DMS 273 treated with DMSO at 0.1 percent for 48 hours (cell line): ENCODE measurements at places on chromosomes 12 and 14.

- no peak for DNase-seq
Measured at GRCh38 chr12:101591781-101592180, 3.0 kb upstream of the MYBPC1 start.

GRCh38 chr12:47863467-47863866 lies 41.3 kb downstream of the VDR start:
- DNase-seq: no peak

DNA sequence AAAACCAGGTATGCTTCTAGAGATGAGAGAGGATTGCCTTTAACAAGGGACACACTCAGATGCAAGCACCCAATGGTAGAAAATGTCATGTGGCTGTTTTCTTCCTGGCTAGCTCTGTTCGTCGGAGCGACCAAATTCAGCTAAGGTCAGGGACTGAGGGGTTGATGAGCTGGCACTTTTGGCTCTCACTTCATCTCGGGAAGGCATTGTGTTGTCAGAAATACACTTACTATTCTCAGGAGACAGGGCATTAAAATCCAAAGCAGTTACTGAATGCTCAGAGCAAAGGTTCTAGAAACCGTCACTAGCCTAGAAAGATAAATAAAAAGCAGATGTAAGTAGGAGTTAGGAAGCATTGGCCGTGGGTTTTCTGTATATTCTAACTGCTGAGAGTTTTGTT lies 275.7 kb upstream of the SSTR1 start:
- DNase-seq: no peak

GRCh38 chr12:13243516-13244070 lies 47.1 kb downstream of the EMP1 start:
- DNase-seq: no peak

- no peak for DNase-seq
Measured at GRCh38 chr12:63805704-63806672, 26.3 kb downstream of the RXYLT1 start.

DNA sequence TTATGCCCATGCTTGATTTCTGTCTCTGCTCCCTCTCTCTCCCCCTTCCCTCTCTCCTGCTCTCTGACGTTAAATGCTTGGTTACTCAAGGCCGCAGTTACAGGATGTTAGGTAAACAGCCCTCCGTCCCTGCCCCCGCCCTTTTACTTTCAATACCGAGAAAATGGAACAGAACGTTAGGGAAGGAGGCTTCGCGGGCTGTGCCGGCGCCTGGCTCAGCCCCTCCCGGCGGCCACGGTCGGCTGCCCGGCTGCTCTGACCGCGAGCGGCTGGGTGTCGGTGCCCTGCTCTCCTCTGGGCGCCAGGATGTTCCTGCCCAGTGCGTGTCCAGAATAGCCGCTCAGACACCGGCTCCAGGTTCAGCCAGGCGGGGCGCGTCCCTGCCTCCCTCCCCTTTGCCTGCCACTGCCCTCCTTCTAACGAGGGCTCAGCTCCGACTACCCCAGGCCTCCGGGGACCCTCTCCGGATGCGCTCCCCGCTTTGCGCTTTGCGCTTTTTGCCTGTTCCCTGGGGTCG lies 166.1 kb downstream of the ADCK1 start:
- no peak for DNase-seq

DNA sequence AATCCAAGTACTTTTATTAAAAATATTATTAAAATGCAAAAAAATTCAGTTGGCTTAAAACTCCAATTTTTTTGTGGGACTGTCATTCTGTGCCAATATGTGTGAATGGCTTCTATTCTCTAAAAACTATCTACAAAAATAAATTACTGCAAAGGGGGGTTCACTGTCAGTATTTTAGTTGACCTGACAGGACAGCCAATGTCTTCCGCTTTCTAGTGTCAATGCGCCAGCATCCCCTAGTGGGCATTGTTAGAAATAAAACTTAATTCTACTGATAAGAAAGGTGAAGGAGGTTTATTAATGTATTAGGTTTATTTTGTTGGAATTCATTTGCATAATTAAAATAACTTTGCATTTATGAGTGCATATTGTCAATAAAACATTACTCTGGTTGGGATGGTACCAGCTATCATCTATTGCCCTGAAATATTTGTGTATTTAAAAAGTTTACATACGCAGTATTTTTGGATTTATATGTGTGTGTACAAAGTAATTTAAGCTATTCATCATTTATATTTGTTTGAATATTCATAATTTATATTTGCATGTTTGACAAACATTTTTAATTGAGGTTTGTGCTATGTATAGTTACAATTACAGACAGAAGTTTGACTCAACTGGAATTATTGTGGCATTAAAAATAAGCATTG lies 527.2 kb downstream of the FLRT2 start:
- no peak for DNase-seq
